ENCODE measurements at places on chromosomes 6 and 20.

DNA sequence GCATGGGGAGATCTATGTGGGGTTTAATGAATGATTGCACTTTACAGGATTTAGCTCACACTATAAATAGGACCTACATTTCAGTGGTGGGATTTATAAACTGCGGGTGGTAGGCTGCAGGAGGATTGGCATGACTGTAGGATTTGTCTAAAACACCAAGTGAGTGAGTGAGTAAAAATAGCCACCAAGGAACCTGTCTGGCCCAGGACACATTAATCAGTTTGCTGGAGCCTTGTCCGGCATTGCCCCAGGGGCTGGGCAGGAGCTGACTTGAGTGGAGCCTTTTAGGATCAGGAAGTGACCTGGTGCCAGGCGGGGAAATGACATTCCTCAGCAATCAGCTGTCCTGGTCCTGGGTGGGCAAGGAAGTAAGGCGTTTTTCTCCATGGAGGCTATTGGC lies 278.7 kb upstream of the PRND start:
- no peak for DNase-seq

- peak; percentile 27 for DNase-seq
These were observed 104.7 kb upstream of the CEP85L start for GRCh38 chr6:118755941-118756646.

DNA sequence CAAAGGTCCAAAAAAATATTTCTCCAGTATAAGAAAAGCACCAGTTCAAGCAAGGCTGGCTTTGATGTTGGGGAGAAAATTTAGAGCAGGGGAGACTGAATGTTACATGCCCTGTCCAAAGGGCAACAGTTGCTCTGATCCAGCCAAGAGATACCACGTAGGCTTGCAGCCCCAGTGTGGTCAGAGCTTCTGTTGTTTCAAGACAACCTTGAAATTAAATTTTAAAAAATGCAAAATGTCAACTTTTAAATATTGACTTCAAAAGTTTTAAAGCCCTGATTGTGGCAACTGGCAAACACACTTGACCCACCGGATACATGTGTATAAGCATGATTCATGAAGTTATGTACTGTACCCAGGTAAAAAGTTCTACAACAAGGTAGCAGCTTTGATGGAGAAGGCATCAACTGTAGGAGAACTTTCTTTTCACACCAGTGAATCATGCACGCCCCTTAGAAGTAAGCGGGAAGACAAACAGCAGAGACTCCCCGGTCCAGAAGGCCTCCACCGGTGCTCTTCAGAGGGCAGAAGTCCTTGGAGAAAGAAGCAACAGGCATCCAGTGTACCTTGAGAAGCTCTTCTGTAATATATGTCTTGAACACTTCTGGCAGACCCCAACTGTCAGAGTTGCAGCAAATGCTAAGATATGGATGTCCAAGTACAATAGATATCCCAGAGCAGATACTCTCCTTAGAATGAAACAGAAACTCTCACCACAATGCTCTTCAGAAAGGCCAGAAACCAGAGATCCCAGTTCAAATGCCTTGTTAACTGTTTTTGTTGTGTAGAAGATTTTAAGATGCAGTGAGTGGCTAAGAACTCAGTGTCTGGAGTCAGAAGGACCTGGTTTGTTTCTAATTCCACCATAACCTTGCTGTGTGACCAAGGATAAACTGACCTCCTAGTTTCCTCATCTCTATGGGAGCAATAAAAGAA lies 115.4 kb downstream of the BCAS1 start:
- no peak for DNase-seq

- no peak for DNase-seq
These were observed 73.2 kb downstream of the C6orf52 start for GRCh38 chr6:10621213-10621612.

DNA sequence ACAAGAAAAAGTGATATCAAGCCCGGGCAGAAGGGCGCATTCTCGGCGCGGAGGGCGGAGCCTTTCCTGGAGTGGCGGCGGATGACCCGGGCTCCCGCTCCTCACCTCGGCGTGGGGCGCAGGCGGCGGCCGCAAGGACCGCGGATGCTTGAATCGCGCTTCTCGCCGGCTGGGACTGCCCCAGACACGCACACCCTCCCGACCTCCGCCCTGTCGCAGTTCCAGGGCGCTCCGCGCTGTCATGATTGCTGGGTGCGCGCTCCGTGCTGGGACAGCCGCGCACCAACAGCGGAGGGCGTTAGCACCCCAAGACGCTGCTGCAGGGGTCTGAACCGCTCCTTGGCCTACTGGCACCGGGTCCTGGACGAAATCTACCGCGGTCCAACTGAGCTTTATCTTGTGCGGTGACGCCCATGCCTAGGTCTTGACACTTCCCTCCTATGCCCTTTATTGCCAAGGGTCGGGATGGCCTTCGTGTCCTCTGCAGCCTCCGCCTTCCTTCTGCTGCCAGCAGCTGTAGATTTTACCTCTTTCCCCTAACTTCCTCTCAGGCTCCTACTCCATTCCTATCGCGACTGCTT lies 43.3 kb downstream of the IRAK1BP1 start:
- DNase-seq = no peak

GRCh38 chr6:34229877-34230276 lies 6.8 kb upstream of the HMGA1 start:
- DNase-seq = no peak

- no peak for DNase-seq
These were observed 45.5 kb downstream of the CEP43 start for GRCh38 chr6:167044696-167045095.

DNA sequence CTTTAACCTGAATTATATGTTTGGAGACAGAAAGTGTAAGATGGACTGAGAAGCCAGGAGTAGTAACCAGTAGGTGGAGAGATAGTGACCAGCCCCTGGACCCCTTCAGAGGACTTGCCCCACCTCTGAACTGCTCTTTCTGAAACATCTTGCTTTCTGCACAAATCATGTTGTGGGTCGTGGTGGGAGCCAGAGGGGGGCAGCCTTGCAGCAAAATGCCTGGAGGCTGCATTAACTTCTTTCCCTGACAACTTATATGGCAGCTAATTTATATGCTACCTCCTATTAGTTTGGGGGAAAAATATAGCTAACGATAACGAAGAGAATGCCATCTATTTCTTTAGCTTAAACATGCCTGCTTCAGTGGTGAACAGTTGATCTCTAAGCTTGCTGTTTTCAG lies 859.8 kb downstream of the MAFB start:
- no peak for DNase-seq

- no peak for DNase-seq
These were observed 7.4 kb downstream of the SIRT5 start for GRCh38 chr6:13581700-13582229.

DNA sequence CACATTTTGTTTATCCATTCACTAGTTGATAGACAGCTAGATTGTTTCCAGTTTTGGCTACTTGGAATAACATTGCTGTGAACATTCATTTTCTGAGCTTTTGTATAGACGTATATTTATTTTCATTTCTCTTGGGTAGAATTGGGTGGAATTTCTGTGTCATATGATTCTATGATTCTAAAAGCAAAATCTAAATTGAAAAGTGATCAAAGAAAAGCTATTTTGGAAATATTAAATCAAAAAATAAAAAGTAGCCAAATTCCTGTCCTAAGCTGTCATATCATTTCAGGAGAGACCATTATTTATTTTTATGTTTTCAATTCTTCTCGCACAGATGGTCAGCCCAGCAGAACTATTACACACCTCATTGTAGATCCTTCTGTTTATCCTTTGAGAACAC lies 229.2 kb downstream of the COL12A1 start:
- DNase-seq = no peak

DNA sequence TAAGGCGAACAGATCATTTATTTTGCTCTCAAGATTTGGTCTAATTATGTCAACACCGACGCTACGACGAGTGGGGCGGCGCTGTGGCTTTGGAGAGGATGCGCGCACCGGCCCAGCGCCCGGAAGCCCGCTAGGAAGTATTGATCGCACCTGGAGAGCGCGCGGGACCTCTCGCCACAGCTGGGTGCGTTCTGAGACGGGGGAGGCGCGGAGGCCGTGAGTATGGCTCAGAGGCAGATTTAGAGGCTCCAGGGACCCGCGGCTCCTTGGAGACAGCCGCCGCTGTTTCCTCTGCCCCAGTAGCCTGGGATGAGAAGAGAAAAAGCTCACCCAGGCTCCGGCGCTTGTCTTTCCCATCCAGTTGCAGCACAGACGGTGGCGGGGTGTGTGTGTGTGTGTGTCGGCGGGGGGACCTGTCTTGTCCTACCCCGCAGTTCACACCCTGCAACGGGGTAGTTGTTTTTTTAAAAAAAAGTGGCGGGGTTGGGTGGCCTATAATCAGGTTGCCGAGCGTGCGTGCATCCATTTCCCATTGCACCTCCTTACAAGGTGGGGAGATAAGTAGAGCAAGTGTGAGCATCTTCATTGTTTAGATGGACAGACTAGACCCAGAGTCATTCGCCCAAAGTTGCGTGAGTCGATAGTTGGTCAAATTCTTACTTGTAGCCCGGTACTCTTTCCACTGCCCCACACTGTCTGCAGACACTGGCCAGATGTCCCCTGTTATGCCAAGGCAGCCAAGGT lies 11.2 kb downstream of the TFAP2D start:
- no peak for DNase-seq

- DNase-seq = no peak
These were observed 203.1 kb downstream of the UBE3D start for GRCh38 chr6:82862543-82862942.

DNA sequence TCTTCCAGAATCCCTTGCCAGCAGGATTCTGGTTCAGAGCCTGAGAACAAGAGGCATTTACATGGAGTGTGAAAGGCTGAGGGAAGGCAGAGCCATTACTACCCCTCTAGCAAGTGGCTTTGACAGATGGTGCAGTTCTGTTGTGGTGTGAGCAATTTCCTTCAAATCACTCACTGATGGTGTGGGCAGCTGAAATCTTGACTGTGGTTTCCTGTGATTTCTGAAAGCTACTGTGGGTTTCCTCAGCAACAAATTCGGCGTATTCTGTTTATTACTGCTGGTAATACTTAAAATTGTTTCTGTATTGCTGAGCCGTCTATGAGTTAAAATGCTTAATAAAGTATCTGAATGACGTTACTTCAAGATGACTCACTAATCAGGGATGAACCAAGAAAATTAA lies 181.5 kb upstream of the TCF21 start:
- DNase-seq = no peak

GRCh38 chr20:42113236-42113635 lies 495.1 kb upstream of the CHD6 start:
- no peak for DNase-seq

- DNase-seq = no peak
These were observed 248.2 kb downstream of the TBX18 start for GRCh38 chr6:84516154-84516553.

- no peak for DNase-seq
These were observed 2.9 kb upstream of the CHRNA4 start for GRCh38 chr20:63363981-63364561.

DNA sequence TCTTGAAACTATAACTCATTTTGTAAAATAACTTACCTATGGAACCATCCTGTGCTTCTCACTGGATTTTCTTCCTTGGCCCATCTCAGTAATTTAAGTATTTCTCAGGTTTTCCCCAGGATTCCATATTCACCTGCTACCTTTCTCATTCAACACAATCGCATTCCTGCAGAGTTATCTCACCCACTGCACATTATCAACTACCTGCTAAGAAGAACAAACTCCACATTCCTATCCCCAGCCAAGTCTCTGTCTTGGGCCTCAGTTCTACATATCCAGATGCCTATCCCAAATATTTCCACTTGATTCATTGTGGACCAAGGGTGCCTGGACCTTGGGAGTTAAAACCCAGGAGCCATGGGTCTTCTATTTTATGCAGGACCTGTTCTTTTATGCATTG lies 60.2 kb upstream of the KCNQ5 start:
- DNase-seq = no peak
